Motor neuron (in vitro differentiated cells): ENCODE measurements at places on chromosomes 3 and 15.

GRCh38 chr3:128823631-128824030, 55.8 kb upstream of the ACAD9 start:
- ATAC-seq: peak; percentile 70

GRCh38 chr3:177358091-177358976, 161.1 kb upstream of the TBL1XR1 start:
- peak; percentile 4 for ATAC-seq

- no peak for ATAC-seq
These were observed 3.3 kb upstream of the ITPKA start for GRCh38 chr15:41490355-41490754.

DNA sequence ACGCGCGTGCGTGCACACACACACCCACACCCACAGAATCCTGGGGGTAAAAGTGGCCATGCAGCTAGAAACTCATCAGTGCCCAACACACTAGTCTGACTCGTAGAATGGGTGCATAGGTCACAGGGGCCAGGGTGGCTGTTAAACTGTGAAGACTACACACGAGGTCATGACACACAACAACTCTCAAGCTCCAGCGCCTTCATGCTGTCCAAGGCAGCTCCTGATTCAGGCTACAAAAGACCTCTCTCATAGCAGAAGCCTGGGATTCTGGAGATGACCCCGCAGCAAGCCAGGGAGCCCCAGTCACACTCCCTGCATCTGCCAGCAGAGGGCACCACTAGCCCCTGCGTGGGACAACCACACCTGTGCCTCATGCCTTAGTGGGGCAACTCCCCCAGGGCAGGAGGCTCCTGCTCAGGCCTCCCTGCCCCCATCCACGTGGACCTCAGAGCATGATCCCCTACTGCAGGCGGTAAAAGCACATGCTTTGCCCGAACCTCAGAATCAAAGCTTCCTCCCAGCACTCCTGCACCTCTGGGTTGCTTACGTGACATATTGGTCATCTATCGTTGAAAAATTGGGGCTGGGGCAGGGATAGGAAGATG, 93.1 kb downstream of the LRIG1 start:
- ATAC-seq: peak; percentile 77

GRCh38 chr15:62927836-62928235, 114.7 kb upstream of the TPM1 start:
- no peak for ATAC-seq

- ATAC-seq: no peak
These were observed 28.0 kb downstream of the MYZAP start for GRCh38 chr15:57619746-57620145.

GRCh38 chr15:74194572-74195559, 7.7 kb downstream of the STRA6 start:
- no peak for ATAC-seq

- ATAC-seq: no peak
These were observed 292.8 kb upstream of the TMC3 start for GRCh38 chr15:81666839-81667238.

GRCh38 chr3:71372911-71373637, 210.5 kb downstream of the FOXP1 start:
- ATAC-seq: no peak

DNA sequence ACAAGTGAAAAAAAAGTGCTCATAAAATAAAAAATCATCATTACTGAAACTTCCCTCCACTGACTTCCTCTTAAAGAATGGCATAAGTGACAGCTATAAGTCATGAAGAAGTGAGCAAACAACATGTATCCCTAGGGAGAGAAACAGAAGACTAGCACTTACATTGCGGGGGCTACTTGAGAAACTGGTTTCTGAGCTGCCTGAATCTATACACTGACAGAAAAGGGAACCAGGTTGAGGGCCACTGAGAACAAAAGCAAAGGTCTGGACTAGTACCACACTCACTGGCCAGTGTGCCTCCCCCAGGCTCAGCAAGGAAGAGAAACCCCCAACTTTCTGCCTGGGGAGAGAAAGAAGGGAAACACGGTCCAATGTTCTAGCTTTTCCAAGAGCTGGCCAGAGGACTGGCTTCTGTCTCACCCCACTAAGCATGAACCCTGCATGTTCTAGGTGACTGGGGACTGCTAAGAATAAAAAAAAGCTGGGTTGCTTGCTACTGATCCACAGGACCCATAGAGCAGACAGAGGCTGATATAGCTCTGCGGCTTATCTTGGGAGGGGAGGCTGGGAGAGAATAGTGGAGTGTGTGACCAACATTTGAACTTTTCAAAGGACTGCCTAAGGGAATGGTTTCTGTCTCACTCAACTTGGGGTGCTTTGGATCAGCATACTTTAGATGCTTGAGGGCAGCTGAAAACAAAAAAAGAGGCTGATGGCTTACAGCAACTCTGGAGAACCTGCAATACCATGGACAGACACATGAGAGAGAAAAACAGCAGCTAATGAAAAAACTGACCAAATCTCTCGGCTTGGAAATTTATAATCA, 8.1 kb downstream of the RAD18 start:
- no peak for ATAC-seq

DNA sequence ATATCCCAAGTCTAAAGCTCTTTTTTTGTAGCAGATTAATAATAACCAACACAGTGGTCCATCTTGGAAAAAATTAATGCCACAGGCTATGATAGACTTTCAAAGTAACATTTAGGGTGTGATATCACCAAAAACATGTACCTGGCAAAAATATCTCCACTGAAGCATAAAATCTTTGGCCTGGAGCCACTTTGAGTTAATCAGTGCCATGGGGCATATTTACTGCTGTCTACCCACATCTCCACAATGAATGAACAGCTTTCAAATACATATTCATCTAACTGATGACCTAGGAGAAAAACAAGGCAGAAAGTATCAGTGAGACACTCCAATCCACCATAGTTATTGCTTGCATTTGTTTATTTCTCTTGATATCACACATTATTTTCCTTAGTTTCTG, 296.0 kb upstream of the MDFIC2 start:
- ATAC-seq: no peak

- no peak for ATAC-seq
These were observed 94.1 kb downstream of the TCF12 start for GRCh38 chr15:57012556-57012955.

DNA sequence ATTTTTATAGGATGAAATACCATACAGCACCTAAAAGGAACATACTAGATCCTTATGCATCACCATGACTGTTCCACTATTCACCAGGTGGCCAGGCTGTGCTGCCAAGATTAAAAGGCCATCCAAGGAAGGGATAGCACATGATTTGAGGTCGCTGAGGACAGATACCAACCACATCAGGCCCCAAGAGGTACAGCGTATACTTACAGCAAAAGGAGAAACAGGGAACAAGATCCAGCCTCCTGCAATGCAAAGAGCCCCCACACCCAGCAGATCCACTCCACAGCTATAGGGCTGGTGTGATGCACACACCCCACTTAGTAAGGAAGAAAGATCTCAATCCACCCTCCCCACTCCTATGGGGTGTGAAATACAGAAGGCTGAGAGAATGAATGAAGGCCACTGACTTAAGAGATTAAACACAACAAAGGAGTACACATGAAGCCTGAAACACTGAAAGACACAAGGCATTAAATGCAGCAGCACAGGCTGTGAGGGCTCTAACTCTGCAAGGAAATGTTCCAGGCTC, 32.0 kb upstream of the ZNF445 start:
- peak; percentile 8 for ATAC-seq

DNA sequence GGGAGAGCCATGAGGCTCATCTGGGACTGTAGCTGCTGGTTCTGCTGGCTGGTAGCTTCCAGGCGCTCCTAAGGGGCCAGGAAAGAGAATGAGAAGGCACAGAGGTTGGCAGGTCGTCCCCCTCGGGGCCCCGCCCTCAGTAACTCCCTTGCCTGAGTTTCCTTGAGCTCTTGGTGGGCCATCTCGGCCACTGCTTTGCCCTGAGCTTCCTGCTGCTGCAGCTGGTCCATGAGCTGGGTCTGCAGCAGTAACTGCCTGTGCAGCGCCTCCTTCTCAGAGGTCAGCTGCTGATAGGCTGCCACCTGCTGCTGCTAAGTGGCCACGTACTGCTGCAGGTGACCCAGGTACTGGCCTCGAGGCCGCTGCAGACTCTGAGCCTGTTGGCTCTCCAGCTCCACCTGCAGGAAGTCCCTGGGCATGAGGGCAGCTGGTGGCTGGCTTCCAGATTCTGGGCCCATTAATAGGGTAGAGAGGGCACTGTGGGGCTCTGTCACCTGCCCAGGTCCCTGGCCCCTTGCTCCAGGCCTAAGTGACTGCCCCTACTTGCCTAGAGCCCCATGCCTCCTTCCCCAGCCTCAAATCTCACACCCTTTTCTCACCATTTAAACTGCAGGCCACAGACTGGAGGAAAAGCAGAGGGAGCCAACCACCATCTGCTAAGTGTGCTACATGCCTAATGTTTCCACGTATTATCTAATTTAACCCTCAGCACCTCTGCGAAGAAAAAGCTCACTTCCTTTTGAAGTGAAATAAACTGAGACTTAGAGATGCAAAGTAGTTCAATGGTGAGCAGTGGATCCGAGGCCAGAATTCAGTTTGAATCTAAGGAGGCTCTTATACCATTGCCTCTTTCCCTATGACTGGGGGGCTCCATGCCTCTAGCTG, 10.8 kb upstream of the VPS33B start:
- no peak for ATAC-seq

GRCh38 chr3:67640023-67640660, 14.3 kb downstream of the SUCLG2 start:
- ATAC-seq: no peak

- ATAC-seq: no peak
These were observed 45.5 kb upstream of the CFAP161 start for GRCh38 chr15:81088470-81089013.

GRCh38 chr15:88842156-88842555, 38.9 kb downstream of the ACAN start:
- ATAC-seq: no peak

DNA sequence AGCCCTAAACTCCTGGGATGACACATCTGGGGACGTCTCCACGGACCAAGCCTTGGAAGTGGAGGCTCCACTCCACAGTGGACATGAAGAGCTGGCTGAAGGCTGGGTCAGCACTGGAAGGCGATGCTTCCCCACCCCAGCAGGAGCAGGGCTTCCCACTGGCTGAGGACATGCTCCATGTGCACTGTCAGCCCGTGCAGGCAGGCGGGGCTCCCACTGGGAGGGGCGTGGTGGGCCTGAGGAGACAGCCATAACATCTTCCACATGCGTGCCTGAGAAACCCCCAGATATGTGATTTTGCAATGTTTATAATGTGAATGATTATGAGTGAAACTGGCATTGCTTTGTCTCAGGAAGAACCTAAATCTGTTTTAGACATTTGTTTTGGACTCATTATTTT, 231.3 kb downstream of the KLF13 start:
- ATAC-seq: no peak

DNA sequence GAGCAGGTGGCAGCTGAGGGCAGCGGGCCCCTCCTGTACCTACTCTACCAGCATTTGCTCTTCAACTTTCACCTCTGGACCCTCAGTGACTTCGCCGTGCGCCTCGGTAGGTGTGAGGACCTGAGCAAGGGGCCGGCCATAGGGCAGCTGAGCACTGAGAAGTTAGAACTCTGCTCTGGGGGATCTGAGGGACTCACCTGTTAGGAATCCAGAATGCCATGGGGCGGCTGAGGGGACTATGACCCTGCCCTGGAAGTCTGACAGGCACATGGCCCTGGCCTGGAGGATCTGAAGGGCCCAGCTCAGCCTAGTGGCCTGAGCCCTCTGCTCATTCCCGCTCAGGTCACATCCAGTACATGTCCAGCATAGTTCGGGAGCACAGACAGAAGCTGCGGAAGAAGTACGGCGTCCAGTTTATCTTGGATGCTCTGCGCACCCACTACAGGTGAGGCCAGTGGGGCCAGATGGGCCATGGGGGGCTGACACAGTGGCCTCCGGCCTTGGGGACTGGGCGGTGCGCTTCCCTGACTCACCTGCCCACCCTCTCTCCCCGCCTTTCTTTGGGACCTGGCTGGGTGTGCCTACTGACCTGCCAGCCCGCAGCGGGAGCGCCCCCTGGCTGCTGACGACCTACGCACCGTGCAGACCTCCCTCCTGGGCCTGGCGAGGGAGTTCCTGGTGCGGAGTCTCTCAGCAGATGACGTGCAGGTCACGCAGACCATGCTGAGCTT, 18.8 kb downstream of the NBEAL2 start:
- peak; percentile 74 for ATAC-seq

- no peak for ATAC-seq
These were observed 24.3 kb downstream of the ZSCAN2 start for GRCh38 chr15:84625123-84625522.

GRCh38 chr15:55780292-55780691, 37.3 kb upstream of the PRTG start:
- ATAC-seq: no peak

GRCh38 chr3:134312873-134313846, 61.1 kb downstream of the AMOTL2 start:
- peak; percentile 9 for ATAC-seq

DNA sequence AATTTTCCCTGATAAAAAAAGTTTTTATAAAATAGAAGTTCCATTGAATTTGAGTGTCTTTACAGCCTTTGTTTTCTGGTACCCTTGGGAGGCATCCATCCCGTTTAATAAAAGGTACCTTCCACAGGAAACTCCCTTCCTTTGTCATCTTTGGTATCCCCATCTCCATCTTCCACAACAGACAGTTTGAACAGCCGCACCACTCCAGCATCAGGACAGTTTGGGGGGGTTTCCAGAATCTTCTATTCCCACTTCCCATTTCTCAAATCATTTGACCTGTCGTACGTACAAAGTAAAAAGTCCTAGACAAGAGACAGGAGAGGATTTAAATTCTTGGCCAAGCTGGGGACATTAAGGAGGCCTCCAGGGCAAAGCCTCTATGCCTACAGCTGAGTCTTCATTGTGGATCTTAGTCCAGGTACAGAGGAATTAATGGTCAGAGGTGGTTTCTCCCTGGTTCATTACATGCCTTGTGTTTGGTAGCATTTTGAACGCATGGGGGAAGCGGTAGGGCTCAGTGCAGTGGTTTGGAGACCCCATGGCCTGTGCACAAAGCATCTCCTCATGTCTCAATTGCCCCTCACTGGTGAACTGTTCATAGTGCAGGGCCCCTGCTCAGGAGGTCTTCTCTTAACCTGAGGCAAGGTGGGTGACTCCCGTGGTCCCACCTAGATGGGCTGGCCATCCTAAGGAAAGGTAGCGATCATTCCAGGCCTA, 19.4 kb upstream of the BCL2A1 start:
- no peak for ATAC-seq

DNA sequence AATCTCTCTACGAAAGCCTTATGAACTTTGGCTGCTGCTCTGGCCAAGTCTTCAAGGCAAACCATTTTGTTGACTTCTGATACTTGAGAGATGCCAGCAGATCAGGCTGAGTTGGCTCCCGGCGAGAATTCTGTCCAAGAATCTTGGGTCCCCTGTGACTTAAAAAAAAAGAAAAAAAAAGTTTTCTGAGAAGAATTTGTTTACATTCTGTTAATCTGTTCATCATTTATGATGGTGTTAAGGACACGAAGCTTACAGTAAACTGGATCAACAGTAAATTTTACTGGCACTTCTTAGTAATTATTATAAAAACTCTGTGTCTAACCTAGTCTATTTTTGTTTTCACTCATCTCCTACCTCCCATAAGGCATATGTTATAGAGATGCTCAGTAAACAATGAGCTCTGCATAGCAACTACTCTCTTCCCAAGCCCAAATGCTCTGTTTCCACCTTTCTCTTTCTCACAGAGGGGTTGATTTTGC, 320.9 kb upstream of the RASGRP1 start:
- ATAC-seq: no peak

- ATAC-seq: peak; percentile 21
These were observed 7.9 kb upstream of the EOMES start for GRCh38 chr3:27729748-27730611.

GRCh38 chr3:188164248-188164687, 10.3 kb downstream of the LPP start:
- peak; percentile 69 for ATAC-seq

GRCh38 chr3:54046641-54047214, 75.6 kb upstream of the CACNA2D3 start:
- ATAC-seq: peak; percentile 86
